ENCODE measurements at places on chromosomes 4 and X. TPM values are rescaled to one million over a fixed set of nuclear protein-coding genes. Genes with fewer than 3 reads are reported as not detected.

- H3K36me3 ChIP-seq = no peaks in the 10 kb centered on the region
- H3K4me1 ChIP-seq = no peaks in the 10 kb centered on the region
- H3K27ac ChIP-seq = no peak overlapping the region
Measured at GRCh38 chrX:41029332-41029731, 55.9 kb upstream of the USP9X start.

DNA sequence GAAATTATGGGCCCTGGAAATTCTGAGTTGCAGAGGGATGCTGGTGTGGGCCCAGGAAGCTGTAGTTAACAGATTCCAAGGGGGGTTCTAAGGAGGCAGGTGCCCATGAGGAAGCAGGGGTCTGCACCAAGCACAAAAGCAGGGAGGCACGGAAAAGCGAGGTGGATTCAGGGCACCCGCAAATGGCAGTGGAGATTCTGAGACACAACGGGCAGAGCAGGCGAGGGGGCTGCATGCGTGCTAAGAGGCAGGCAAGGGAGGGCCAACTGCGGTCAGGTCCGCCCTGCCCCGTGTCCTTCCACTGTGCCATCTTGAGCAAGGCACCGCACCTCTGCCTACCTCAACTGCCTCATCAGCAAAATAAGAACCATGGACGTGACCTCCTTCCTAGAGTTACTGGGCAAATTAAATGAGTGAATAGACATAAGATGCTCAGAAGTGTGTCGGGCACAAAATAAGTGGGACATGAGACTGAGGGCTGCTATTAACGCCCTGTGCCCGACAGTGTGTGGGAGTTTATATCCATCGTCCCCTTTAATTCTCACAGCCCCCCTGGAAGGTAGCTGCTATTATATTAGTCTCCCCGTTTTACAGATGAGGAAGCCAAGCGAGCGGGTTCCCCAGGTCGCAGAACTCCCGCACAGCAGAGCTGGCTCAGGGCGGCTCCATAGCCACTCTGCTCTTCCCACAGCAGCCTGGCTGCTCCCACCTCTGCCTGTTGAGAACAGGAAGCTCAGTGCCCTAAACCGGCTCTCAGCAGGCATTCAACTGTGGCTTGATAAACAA lies 67.6 kb downstream of the PPP2R2C start:
- H3K36me3 ChIP-seq = no peaks in the 10 kb centered on the region
- H3K4me3 ChIP-seq = no peak overlapping the region
- H3K27me3 ChIP-seq = peaks cover 38% of the 10 kb centered on the region

DNA sequence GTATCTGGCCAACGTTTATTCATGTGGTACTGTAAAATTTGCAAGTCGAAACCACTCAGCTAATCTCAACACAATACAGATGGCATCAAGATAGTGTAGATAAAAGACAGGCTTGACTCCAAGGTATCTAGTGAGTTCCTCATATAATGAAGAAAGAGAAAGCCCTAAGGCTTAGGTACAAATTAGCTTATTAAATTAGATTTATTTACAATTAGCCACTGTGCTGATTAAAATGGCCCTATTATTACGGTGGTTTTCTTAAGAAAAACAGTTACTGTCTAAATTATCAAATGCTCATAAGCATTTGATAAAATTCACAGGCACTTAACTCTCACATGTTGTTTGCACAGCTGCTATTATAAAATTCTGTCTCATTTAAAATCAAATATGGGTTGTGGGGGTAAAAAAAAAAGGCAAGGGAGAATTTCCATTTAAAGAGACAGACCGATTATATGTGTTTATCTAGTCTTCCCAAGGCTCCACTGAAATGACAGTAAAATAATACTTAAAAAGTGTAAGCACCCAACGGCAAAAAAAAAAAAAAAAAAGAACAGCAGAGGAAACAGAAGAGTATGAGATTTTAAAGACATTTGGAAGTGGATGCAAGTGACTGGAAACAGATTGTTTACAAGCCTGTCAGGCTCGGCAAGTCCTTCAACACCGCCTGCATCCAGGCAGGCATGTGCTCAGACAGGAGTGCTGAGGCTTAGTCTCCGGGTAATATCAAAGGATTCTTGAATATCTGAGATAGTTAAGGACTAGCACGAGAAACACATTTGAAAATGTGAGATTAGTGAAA lies 55.1 kb downstream of the FAM13A start:
- DNase-seq = no peak
- no peaks in the 10 kb centered on the region for H3K27me3 ChIP-seq
- H3K4me1 ChIP-seq = no peaks in the 10 kb centered on the region
- H3K36me3 ChIP-seq = no peaks in the 10 kb centered on the region
- no peak overlapping the region for H3K27ac ChIP-seq

DNA sequence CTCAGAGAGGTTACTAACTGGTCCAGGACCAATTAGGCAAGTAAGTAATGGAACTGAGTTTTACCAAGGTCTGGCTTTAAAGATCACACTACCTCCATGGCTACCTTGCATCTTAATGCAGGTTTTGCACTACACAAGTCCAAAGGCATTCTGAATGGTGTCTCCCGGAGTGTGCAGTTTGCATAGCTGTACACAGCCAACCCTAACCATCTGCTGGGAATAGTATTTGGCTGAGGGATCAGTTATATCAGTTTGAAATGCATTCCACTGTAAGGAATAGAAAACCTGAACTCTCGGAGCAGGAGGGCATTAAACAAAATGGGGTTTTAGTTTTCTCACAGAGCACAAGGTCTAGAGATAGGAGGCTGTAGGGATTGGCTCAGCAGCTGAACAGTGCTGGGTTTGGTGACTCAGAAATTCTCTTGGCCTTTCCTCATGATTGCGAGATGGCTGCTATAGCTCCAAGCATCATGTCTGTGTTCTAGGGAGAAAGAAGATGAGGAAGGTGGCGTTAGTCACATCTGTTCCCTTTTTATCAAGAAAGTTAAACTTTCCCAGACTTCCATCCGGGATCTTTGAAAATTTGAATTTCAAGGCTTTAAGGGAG lies 177.1 kb downstream of the NHS start:
- no peak overlapping the region for H3K4me3 ChIP-seq
- H3K36me3 ChIP-seq = no peaks in the 10 kb centered on the region
- H3K27ac ChIP-seq = no peak overlapping the region
- H3K27me3 ChIP-seq = peaks cover 2% of the 10 kb centered on the region

DNA sequence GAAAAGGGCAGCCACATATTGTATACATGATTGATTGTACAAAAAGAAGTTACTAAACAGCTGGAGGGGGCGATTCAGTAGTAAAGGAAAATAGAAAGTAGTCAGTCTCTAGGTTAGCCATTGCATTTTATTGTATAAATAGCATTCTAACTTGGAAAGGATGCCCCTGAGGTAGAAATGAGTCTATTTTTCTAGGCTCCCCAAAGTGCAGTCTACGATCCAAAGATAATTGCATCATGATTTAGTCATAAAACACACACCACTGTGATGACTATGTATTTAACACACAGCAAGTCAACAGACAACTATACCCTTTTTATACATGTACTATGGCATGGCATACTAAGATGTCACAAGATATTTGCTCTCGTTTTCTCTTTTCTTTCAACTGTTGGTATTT lies 204.9 kb downstream of the APBB2 start:
- no peaks in the 10 kb centered on the region for H3K4me1 ChIP-seq
- H3K27me3 ChIP-seq = peaks cover 2% of the 10 kb centered on the region
- no peaks in the 10 kb centered on the region for H3K36me3 ChIP-seq
- no peak overlapping the region for H3K27ac ChIP-seq

DNA sequence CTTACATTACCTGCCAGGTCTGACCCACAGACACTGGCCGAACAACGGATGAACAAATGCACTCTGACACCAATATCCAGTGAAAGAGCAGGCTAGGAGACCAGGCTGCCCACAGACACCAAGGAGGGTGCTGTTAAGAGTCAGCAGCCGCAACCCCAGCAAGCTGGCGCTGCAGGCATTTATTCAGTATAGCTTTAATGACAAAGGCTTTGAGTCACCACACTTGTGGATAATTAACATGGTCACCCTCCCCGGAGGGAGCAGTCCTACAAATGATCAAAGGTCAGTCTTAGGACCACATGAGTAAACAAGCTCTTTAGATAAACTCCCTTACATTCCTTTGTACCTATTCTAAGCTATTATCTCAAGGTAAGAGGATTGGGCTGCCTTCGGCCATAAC lies 368.5 kb upstream of the GRID2 start:
- no peak overlapping the region for H3K27ac ChIP-seq
- no peak for DNase-seq
- H3K36me3 ChIP-seq = no peaks in the 10 kb centered on the region
- H3K4me1 ChIP-seq = no peaks in the 10 kb centered on the region

- H3K27ac ChIP-seq = no peak overlapping the region
- no peak for DNase-seq
- H3K4me3 ChIP-seq = no peak overlapping the region
Measured at GRCh38 chr4:113831457-113831856, 69.9 kb upstream of the CAMK2D start.

DNA sequence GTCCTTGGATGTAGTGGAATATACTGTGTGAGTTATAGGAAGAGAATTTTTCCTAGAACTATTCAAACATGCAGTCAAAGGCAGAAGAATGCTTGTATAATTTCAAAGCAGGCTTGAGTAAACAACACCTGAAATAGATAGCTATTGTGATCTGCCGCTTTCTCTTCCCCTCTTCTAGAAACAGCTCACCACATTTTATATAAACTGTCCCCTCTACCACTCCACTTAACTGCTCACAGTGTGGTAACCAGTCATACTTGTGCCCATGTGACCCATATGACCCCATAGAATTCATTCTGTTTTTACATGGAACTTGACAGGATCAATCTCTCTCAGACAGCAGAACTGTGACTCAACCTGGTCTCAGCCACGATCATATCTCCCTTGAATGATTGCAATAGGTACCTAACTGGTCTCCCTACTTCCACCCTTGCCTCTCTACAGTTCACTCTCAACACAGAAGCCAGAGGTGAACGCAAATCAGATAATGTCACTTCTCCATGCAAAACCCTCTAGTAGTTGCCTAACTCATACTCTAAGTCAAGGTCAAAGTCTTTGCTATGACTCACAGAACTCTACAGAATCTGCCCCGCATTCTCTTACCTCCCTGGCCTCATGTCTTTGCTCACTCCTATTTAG lies 85.6 kb upstream of the EFHC2 start:
- no peaks in the 10 kb centered on the region for H3K36me3 ChIP-seq
- no peak overlapping the region for H3K4me3 ChIP-seq
- no peaks in the 10 kb centered on the region for H3K27me3 ChIP-seq
- no peak overlapping the region for H3K27ac ChIP-seq
- H3K4me1 ChIP-seq = no peaks in the 10 kb centered on the region
- DNase-seq = no peak

DNA sequence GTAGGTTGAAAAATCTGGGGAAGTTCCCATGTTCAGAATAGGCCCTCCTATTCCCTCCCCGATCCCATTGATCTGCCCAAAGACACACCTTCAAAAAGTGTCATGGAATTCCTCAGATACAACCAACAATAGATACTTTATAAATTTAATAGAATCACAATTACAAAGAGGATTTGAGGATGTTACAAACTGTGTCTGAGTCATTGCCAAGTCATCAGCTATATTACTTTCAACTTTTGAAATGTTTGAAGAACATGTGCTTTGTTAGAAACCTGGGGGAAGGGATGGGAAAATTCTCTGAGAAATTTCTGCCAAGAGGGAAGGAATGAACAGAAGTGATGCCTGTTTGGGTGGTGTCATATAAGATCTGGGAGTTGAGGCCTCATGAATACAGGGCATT lies 46.7 kb downstream of the KCNIP4 start:
- DNase-seq = no peak
- H3K4me3 ChIP-seq = no peak overlapping the region
- H3K36me3 ChIP-seq = no peaks in the 10 kb centered on the region
- H3K27me3 ChIP-seq = no peaks in the 10 kb centered on the region

GRCh38 chr4:140315438-140315837 lies 58.0 kb upstream of the SCOC start:
- peaks cover 3% of the 10 kb centered on the region for H3K27me3 ChIP-seq
- no peak overlapping the region for H3K4me3 ChIP-seq
- H3K36me3 ChIP-seq = no peaks in the 10 kb centered on the region
- no peaks in the 10 kb centered on the region for H3K4me1 ChIP-seq

- DNase-seq = no peak
- H3K4me1 ChIP-seq = peaks cover 3% of the 10 kb centered on the region
- H3K27ac ChIP-seq = no peak overlapping the region
- peaks cover 4% of the 10 kb centered on the region for H3K27me3 ChIP-seq
- no peak overlapping the region for H3K4me3 ChIP-seq
Measured at GRCh38 chr4:182929296-182929695, 12.1 kb upstream of the DCTD start.

DNA sequence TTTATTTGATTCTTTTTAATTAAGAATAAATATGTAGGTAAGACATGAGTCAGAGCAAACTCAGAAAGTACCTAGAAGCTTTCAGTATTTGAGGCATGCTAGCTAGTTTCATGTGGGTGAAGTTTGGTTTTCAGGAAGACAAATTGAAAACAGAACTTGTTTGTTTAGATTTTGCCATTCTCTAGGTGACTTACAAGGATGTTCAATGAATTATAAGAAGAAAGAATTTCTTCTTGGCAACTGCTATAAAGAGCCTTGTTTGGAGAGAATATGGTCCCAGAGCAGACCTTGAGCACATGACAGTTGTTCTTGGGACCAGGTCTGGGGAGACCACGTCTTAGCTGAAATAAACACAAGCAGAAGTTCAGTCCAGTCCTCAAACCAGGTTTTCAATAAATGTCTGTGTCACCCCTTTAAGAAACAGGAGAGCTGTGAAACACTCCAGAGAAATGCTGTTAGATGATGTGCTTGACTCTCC lies 38.0 kb upstream of the IL21 start:
- no peak for DNase-seq
- no peak overlapping the region for H3K27ac ChIP-seq
- no peaks in the 10 kb centered on the region for H3K27me3 ChIP-seq
- H3K4me3 ChIP-seq = no peak overlapping the region
- H3K36me3 ChIP-seq = peaks cover 9% of the 10 kb centered on the region
- H3K4me1 ChIP-seq = peaks cover 6% of the 10 kb centered on the region

DNA sequence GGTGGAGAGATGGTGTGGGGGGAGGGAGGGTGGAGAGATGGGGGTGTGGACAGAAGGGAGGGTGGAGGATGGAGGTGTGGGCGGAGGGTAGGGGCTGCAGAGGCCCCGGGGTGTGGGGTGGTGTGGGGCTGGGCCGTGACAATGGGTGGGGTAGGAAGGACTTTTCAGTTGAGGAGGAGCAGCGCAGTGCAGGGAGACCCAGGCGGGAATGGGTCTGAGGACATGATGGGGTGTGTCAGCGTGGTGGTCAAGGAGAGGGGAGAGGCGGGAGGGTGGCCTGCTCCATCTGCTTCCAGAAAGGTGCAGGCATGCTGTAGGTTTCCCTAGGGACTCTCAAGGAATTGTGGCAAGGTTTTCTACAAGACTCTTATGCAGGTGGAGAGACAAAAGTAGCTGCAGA lies 48.9 kb downstream of the RGS12 start:
- no peak overlapping the region for H3K27ac ChIP-seq
- DNase-seq = no peak

Gene ERAS
- not detected for total RNA-seq

Gene TNIP3
- 3.8 TPM for total RNA-seq

Gene RBM46
- total RNA-seq = not detected

Gene IL2
- total RNA-seq = 1.4 TPM

Gene CRMP1
- total RNA-seq = not detected

Gene PCDH10
- total RNA-seq = not detected

Gene SPANXB1
- not detected for total RNA-seq

Gene CFP
- total RNA-seq = 14.6 TPM

Gene LAMTOR3
- 27.4 TPM for total RNA-seq

Gene DNAAF6
- total RNA-seq = not detected

Data from activated naive CD8-positive, alpha-beta T cell treated with anti-CD3 and anti-CD28 coated beads, Interleukin-2, amount 10 ng/mL, durations not matched to agents 7 days and 5 days (primary cell).